ENCODE measurements at places on chromosomes 2 and 18.

GRCh38 chr2:49616800-49617199 is 462.5 kb upstream of the FSHR start:
- no peak for DNase-seq

DNA sequence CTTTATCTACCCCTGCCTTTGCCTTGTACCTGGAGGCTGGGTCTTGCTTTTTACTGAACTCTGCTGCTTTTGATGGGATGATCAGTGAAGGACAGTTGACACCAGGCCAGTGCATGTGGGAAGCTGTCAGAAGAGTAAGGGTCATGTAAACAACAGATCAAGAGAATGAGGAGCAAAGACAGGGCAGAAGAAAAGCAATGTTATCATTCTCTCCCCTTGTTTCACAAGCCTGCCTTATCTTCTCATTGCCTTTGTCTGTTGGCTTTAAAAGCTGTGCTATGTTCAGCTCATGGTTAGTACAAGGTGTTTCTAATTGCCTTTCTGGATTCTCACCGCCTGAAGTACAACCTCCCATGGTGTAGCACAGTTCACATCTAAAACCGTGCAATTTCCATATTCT is 27.6 kb downstream of the LYPD1 start:
- no peak for DNase-seq

DNA sequence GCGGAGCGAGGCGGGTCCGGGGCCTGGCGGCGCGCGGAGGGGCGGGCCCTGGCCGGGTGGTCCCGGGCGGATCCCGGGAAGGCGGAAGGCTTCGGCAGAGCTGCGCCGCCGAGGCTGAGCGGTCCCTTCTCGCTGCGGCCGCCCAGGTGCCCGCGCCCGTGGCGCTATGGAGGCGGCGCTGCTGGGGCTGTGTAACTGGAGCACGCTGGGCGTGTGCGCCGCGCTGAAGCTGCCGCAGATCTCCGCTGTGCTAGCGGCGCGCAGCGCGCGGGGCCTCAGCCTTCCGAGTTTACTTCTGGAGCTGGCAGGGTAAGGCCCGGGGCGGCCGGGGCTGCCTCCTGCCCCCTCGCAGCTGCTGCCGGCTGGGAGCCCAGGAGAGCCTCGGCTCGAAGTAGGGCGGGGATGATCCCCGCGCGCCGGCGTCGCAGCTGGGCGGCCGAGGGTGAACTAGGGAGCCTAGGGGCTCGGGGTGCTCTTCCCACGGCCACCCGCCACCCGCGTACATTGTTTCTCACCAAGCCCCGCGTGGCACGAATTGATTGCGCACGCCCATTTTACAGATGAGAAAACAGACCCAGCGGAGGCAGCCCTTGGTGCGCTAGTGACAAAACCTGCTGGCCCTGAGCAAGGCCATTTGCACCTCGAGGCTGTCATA is at the start of gene SLC66A3:
TSS of gene SLC66A3 (plus strand) at position 87 of the 655 bp plus-strand sequence. CDS start at position 167, 80 bp downstream.
- no peak for DNase-seq

DNA sequence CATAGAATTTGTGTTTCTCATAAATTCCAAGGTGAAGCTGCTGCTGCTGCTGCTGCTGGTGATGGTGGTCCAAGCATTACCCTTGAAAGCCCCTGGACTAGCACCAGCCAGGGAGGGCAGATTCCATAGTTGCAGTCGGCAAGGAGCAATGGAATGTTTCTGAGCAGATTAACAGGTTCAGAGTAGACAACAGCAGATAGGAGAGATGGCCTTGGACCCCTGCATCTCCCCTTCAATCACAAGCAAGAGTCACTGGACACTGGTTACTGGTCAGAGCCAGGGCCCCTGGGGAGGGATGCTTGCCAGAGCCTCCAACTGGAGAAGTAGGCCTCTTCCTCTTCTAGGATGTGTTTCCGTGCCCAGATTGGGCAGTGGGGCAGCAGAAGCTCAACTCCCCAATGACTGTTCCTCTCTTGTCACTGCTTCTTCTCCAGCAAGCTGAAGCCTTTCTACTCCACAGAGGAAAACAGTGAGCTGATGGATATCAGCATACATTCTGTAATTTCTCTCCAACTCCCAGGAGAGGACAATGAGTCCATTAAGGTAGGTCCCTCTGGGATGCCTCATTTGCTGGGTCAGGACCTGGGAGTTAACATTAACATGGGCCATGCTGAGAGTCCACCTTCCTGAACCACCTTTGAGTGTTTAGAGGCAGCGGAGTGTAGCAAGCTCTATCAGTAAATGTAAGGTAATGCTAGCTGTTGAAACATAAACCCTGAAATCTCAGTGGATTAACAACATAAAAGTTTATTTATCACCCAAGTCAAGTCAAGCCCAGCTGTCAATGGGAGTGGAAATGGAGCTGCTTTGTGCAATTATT is 35.3 kb downstream of the MROH2A start:
- no peak for DNase-seq

DNA sequence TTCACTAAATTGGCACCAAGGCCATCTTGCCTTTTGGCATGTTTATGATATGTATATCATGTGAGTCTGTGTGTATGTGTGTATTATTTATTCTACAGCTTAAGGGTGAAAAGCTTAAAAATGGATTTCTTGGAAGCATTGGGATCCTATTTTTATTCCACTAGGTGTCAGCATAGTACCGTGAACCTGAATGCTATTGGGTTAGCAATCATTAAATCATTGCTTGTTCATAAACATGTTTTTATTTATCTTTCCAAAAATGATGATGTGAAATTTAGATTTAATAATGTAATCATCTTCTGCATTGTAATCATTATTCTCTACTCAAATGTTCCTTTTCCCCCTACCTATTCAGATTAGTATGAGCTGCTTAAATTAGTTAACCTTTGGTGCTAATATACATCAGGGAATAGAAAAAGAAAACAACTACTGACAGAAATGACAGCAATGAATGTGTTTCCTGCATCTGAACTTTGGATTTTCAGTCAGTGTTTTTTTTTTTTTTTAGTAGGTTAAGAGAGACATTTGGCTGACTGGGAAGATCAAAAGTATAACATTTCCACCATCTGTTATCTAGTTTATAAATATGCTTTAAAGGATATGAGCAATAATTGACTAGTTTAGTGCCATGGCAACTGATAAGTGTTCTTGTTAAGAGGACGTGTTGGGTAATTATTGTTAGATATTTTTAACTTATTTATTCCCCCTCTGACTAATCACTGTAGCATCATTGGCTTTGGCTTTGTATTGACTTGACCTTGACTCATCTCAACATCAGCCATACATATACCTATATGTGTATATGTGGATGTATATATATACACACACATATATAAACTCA is 14.1 kb upstream of the ZSWIM2 start:
- DNase-seq: no peak

DNA sequence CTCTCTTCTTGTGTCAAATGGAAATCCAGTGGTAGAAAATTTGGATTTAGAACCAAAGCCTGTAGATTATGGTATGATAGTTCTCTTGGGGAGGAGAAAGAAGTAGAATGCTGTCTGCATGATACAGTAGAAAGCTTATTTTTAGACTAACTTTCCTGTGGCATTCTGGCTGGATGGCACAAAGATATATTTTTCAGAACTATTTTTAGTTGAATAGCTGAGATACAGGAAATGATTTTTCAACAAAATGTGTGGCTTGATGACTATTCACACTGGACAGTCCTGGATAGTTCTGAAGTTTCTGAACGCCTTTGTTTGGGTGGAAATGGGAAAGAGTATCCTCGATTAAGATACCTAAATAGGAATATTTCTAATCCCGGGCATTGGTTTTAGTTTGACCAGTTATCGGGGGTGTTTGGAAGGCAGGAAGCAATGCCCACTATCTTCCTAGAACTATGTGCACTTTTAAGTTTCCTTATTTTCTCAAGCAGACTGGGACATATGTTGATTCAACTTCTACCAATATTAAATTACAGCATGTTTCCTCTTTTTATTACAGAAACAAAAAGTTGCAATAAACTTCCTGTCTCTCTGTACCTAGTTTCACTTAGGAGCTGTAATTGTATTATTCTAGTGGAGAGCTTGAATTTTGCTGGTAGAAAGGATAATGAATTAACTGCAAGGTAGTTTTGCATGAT is 32.1 kb downstream of the GDF7 start:
- DNase-seq: no peak

- DNase-seq: no peak
Measured at GRCh38 chr18:24799176-24799575, 338.7 kb downstream of the HRH4 start.

DNA sequence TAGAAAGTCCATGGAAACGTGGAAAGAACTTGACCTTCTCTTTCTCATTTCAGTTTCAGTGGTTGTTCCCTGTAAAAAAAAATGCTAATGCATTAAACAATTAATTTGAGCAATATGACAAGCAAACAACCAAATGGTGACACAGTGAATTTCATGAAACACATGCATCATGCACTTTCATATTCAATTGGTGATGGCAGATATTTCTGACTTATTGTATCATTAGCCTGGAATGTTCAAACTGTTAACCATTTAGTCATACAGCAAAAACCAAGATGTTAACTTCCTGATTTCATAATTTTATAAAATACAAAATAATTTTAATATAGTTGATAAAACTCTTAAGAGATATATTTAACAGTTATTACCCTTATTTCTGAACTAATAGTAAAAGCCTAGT is 85.5 kb downstream of the SCN1A start:
- no peak for DNase-seq

DNA sequence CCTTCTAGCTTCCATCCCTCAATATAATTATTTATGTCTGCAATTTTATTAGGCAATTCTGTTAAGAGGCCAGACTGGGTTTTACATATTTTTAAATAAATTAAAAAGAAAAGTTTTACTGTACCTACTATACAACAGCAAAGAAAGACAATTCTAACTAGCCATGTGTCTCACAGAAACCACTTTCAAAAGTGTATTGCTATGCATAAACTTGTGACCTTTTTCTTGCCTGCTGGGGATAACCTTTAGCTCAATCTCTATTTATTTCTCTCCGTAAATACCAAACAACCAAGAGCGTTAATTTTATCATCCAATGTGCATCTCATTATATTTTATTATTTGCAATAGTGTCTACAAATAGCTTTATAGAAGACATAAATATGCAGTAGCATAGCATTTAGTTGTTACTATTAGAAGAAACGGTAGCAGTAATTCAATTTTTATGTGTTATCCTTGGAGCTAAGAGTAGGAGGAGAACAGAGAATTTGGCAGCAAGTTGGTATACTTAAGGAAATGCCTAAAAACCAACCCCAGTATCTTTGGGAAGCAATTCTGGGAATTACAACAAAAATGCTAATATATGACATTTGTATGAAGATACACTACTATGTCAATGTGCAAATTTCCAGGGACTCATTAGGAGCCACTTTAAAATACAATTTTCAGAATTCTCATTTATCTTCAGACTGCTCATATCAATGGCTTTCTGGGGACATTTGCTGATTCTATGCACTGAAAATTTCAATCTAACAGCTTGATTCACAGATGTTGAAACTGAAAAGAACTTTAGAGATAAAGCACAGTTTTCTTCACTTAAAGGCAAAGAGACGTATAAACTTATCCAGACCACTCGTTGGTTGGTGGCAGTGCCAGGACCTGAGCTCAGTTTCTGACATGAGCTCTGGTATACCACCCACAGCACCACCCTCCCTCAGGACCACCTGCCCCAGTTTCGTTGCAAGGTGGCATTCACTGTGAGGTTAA is 23.0 kb upstream of the RTN4 start:
- DNase-seq: no peak

- peak; percentile 47 for DNase-seq
Measured at GRCh38 chr18:11995445-11996189, 14.3 kb downstream of the IMPA2 start.

GRCh38 chr2:60353863-60354262 is 199.6 kb downstream of the BCL11A start:
- DNase-seq: no peak

- no peak for DNase-seq
Measured at GRCh38 chr18:70335892-70336726, 47.3 kb downstream of the SOCS6 start.

DNA sequence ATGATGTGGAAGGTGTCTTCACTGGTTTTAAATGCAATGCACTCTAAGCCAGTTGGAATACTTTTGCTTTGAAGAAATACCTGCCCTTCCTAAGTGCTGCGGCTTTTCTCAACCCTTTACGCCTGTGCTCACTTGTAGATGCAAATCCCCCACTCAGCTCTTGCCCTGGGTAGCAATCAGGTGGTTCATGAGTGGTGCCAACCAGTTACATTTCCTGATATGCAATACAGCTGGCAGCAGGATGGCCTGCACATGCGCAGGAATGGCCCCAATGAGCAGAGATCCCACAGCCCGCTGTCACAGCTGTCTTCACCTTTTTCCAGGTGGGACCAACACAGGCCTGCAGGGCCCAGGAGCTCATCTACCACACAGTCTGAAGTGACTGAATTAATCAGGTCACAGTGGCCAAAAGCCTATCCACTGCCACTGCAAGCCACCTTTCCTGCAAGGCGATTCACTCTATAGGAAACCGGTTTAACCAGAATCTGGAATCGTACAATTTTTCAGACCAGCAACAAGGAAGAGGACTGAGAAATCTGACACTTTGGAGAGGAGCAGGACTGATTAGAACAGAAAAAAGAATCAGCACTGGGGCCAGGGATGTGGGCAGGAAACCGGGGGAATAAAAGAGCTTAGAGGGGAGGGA is 247.8 kb downstream of the MYT1L start:
- DNase-seq: no peak

DNA sequence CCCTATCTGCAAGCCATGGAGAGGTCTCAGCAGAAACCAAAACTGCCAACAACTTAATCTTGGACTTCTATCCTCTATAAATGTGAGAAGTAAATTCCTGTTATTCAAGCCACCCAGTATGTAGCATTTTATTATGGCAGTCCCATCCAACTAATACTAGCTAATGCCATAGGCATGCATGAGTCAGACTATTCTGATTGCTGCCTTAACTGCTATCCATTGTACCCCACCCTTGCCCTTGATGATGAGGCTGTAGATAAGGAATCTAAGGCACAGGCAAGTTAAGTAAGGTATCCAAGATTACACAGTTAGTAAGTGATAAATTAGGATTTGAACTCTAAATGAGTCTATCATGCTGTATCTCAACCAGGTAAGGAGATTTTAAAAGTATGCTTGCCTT is 223.0 kb downstream of the UBE2E3 start:
- no peak for DNase-seq

DNA sequence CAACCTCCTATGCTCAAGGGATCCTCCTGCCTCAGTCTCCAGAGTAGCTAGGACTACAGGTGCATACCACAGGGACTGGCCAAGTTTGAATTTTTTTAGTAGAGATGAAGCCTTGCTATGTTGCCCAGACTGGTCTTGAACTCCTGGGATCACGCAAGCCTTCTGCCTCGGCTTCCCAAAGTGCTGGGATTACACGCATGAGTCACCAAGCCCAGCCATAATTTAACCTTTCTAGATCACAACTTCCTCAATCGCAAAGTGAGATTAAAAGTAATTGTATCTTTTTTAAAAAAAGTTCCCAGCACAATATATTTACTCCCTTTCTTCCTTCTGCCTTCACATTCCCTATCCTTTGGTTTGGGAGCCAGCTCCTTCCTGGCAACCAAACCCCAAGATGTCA is 5.8 kb upstream of the PPP1CB start:
- DNase-seq: no peak

GRCh38 chr18:28905509-28905908 is 728.6 kb upstream of the CDH2 start:
- DNase-seq: no peak

DNA sequence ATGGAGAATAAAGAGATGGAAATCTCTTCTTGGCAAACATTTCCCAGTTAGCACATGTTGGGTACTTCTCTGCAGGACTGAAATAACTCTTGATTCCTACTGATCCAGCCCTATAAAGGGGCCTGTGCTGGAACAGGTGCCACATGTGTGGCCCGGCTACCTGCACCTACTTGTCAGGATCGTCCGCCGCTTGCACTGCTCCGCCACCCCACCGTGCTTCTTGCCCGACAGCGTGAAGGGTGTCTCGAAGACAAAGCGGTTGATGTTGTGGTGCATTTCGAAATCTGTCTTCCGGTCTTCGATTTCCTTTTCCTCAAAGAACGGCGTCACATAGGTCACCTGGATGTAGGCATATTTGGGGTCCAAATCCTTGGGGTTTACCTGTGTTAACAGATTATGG is 58.6 kb upstream of the CCDC195 start:
- no peak for DNase-seq
